ENCODE measurements at places on chromosomes 5 and 9.

DNA sequence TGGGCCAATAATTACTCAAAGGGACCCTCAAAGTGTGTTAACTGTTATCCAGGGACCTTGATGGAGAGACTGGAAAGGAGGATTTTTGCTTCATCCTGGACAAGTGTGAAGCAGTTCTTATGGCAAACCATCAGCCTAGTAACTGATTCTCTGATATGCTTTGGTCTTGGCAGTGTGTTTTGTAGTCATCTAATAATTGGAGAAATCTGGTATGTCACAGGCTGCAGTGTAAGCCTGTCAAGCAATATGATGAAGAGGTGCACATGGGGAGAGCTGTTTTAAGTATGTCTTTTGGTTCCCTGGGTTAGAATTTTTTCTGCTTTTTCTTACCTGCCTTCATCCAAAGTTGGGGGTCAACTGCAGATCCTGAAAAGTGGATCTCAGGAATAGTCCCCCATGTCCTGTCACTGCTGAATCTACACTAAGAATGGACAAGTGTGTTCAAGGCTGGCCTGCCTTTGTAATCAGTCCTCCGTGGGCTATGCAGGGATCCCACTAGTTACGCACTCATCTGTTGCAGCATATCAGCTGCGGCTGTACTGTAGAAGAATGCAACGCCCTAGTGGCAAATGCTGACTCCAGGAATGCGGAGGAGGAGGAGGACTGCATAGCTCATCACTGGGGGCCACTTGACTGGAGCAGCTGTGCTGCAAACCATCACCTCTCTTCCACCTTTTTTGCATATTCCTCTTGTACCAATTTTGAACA lies 1.9 kb downstream of the SPTAN1 start:
- DNase-seq: peak; percentile 57

- no peak for DNase-seq
Observed at GRCh38 chr5:137037848-137038247, 461.3 kb downstream of the SPOCK1 start.

- DNase-seq: no peak
Observed at GRCh38 chr9:6733831-6734230, 23.9 kb upstream of the KDM4C start.

DNA sequence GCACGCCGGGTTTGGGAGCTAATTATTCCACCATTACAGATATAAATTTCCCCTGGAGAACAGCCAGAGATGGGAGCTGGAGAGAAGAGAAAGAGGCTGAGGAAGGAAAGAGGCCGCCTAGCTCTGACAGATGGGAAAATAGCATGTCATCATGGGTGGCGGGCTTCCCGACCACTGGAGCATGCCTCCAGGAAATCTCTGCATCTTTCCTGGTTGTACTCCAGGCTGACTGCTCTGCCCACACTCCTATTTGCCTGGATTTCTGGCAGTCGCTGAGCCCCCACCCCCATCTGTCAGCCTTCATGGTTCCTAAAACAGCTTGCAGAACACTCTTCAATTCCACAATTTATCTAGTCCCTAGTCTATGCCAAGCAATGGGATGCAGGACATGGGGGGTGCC lies 14.3 kb upstream of the GABRP start:
- no peak for DNase-seq

- no peak for DNase-seq
Observed at GRCh38 chr9:111871499-111871855, 25.1 kb upstream of the UGCG start.

DNA sequence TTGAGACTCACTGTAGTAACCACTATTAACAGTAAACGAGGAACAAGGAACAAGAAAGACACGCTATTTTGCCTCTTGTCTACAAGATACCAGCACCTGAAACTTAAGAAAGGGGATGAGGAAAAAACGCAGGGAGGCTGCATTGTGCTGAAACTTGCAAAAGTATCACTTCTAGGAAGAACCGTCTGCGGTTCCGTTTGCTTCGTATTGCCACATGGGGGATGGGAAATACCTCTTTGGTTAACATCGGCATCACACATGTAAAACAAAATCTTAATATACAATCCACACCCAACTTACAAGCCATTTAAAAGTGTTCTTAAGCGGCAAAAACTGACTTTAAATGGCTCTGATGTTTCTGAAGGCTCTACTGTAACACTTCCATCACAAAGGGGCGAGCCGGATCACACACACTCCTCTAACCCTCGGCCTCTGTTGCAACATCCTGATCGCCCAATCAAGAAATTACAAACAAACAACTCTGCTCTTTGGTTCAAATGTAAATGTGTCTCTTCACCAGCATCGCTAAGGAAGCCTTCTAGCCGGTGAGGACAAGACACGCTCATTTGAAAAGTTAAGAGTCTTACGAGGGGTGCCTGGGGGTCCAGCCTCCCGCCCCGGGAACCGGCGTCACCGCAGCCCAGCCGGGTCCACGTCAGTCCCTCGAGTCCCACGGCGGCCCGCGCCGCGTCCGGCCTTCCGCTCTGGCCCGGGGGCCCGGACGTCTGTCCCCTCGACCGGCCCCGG lies 621 bp downstream of the SEC16A start:
- DNase-seq: peak; percentile 62

- DNase-seq: peak; percentile 61
Observed at GRCh38 chr9:135797507-135798262, 95.7 kb downstream of the KCNT1 start.

- no peak for DNase-seq
Observed at GRCh38 chr5:176530393-176530982, 6.7 kb downstream of the RNF44 start.
